Coronary artery (tissue), 2 donors: ENCODE measurements at places on chromosomes 5 and 9.

DNA sequence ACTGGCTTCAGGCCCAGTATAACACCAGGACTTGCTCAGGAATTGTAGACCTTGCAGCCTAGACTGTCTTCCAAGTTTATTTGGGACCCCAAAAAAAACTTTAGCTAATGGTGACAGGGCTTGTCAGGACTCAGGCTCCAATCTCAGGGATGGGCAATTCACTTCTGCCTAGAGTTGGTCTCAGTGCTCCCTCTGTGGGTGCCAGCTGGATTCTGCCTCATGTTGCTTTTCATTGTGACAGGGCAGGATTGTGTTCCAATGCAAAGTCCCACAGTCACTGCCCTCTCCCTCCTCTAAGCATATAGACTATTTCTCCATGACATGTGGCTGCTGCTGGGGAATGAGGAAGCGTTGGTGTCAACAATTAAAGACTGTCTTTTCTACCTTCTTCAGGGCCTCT is 174.7 kb downstream of the CYLC2 start:
- no peak for DNase-seq

GRCh38 chr9:70607926-70608325 is 193.5 kb upstream of the KLF9 start:
- DNase-seq = no peak

DNA sequence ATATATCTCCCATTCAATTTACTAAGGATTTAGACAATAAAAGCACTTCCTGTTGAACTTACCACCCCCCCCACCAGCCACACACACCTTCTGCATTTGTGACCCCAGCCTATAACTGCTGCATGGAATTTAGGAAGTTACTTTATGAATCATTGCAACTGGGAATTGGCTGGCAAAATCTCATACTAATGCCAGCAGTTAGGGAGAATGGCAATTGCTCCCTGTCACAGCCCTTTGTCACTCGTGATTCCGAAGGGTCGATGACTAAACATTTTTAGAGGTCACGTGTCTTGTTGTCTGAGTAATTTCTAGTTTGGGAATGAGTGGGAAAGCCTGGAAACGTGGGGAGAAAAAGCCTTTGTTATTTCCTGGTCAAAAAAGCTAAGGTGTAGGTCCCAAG is 46.6 kb upstream of the PCA3 start:
- DNase-seq = no peak

DNA sequence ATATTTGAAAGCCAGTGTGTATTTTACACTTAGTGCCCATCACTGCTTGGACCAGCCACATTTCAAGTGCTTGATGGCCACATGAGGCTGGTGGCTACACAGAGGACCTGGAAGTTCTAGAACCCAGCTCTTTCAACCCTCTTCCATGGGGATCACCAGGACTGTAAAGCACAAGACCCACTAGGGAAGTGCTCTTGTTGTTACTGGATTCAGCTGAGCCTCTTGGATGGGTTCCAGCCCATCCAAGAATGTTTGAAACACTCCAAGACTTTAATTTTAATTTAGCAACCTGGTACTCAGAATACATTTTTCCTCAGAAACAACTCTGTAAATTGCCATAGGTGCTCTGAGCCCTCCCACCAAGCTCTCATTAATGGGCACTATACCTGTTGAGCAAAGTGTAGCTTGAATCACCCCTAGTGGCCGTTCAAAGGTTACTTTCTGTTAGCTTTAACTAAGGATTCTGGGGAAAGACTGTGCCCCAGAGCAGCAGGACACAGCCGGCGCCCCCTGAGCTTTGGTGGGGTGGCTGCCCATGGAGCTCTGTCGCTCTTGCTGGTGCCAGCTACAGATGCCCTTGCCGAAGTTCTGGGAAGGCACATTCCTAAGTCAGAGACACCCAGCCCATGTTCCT is 212.4 kb downstream of the HSD17B3 start:
- DNase-seq = no peak

- no peak for DNase-seq
Measured at GRCh38 chr5:75148051-75148450, 88.6 kb downstream of the ANKRD31 start.

- no peak for DNase-seq
Measured at GRCh38 chr9:130770679-130771442, 64.2 kb upstream of the ABL1 start.

DNA sequence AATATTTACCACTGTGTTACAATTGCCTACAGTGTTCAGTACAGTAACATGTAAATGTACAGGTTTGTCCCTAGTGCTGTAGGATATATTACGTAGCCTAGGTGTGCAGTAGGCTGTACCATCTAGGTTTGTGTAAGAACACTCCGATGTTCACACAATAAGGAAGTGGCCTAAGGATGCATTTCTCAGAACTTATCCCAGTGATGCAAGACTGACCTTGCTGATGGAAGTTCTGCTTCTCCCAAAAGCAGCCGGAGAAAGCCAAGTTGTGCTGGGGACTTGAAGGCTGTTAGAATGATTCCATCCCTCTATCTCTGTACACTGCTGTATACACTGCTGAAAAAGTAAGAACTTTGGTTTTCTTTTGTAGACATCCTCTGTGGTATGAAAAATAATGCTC is 21.6 kb downstream of the NEUROG1 start:
- no peak for DNase-seq

DNA sequence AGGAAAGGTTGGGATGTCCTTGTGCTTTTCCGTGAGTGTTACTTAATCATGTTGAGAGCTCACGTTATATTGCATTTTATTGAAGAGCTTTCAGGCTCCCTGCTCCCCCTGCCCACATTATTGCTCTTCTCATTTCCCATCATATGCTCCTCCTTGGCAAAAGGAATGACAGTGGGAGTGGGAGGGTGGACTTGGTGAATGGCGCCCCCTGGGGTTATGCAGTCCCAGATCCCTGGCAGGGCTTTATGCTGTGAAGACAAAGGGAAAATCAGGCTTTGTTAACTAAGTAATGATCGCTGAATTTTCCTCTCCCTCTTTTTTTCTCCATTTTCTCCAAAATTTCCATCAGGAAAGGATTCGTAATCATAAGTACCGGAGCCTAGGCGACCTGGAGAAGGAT is 166.6 kb downstream of the SMARCA2 start:
- DNase-seq = no peak

GRCh38 chr9:109198736-109199382 is 31.8 kb upstream of the FRRS1L start:
- no peak for DNase-seq

DNA sequence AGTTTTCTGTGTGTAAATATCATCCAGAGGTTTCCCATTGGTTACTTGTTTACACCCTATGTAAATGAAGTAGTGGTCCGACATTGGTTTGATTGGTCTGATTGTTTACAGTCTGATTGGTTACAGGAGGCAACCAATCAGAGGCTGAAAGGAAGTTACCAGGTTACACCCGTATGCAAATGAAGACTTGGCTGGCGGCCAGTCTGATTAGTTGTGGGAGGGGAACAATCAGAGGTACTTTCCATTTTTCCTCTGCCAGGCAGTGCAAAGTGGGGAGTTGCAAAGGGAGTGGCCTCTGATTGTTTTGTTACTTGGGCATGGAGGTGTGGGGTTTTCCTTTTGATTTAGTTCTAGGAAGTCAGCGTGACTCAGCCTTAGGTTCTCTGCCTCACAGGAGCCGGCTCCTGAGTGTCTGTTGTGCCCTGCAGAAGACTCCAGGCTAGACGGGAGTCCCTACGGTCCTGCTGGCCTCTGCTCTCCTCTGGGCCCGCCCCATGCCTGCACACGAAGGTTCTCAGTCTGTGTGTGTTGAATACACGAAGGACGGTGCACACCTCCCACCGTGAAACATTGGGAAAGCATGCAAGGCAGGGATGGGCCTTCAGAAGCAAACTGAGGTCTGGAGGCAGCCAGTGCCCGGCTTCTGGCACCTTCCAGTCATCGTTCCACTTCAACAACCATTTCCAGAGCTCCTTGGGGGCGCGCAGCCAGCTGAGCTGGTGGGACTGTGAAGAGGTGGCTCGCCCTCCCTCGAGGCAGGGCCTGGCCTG is 42.9 kb downstream of the OLFM1 start:
- no peak for DNase-seq

DNA sequence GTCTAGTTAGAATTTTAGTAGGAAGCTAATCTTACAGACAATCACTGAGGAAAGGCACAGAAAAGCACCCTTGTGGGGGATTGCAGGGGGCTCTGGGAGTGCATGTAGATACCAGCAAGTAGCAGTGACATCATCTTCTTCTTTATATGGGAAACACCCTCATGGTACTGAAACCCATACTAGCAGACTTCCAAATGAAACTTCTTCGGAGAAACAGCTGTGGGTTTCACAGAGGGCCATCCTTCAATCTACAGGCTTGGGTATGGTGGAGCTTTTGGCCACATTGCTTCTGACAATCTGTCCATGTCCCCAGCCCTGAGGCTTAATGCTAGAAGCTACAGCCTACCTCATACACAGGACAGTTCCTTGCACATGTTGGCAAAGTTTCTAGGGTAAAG is 165.2 kb upstream of the NFIB start:
- no peak for DNase-seq

DNA sequence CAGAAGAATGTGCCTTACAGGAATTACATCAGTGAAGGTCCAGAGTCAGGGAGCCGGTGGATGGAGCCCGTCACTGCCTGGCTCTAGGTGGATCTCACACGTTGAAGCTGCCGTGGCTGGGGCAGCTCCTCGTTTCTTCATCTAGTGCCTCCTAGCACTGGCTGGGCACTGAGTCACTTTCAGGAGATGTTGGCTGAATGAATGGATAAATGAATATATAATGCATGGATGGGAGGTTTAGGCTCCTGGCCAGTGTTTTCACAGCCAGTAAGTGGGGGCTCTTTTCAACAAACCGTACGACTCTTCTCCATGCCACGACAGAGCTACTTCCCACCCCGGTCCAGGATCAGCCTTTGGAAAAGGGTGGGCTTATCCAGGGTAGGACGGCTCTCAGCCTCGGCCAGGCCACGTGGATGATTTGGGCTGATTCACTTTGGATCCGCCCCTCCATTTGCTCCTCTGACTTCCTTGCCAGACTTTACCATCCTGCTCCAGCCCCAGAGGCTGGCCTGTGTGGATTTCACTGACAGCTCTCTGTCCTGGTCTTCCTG is 1.3 kb upstream of the SH3PXD2B start:
- DNase-seq = no peak

- no peak for DNase-seq
Measured at GRCh38 chr5:56574778-56575177, 240.6 kb upstream of the MAP3K1 start.

DNA sequence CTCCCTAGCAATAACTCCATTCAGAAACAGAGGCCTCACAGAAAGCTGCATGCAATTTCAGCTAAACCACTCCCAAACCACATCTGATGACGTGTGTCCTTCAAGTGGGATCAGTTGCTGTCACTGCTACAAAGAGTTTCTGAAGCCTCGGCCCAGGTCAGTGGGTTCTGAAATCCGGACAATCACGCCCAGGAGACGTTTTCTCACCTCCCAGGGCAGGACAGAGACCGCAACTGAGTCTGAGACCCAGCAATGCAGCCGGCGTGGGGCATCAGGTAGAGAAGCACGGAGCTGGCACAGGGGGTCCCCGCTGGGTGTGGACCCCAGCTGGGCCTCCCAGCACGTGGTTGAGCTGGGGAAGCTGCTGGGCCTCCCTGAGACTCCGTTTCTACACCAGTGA is 2.6 kb upstream of the UBE2QL1 start:
- DNase-seq = peak; percentile 24

GRCh38 chr9:27368316-27368985 is 71.5 kb upstream of the EQTN start:
- DNase-seq = no peak
